ENCODE measurements at places on chromosomes 16 and 17.
A peak's percentile ranks its signal among the peaks of the same experiment; 100 is the strongest.

GRCh38 chr16:3945751-3946603, 65.5 kb upstream of the CREBBP start:
- no peak for DNase-seq

- no peak for DNase-seq
Measured at GRCh38 chr16:17994027-17994426, 342.5 kb downstream of the NPIPA8 start.

- peak; percentile 90 for DNase-seq
Measured at GRCh38 chr16:28140788-28141618, 70.8 kb downstream of the XPO6 start.

- DNase-seq: no peak
Measured at GRCh38 chr16:81158964-81159363, 62.8 kb upstream of the GCSH start.

DNA sequence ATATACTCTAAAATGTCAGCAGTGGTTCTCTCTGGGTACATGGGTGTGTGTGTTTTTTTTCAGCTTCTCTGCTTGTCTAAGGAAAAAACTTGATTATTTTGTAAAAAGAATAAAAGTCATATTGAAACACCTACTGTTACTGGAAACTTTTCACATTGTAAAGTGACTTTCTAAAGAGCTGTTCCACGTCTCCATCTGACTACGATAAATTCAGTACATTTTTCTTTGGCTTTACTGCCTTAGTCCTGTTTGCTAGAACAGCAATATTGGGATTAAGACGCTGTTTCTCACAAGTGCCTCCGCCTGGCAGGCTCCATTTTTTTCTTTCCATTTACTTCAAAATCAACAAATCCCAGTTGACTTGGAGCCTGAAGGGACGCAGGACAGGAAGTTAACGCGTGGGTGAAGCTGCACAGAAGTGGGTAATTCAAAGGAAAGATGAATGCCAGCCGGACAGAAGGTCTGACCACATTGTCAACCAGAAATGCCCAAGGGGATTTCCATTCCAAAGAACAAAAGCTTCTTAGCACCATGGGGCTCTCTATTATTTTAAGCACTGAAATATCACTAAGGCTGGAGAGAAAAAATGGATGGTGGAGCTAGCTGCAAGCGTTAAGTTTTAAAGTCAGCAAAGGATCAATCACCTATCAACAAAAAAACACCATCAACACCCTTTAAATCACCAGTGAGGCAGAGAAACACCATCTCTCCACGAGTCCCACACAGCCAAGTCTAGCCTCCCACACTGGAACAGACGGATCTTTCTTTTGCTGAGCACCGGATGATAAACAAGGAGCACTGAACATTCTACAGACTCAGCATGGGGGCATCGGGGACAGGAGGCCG, 8.4 kb downstream of the GLOD4 start:
- DNase-seq: peak; percentile 51

DNA sequence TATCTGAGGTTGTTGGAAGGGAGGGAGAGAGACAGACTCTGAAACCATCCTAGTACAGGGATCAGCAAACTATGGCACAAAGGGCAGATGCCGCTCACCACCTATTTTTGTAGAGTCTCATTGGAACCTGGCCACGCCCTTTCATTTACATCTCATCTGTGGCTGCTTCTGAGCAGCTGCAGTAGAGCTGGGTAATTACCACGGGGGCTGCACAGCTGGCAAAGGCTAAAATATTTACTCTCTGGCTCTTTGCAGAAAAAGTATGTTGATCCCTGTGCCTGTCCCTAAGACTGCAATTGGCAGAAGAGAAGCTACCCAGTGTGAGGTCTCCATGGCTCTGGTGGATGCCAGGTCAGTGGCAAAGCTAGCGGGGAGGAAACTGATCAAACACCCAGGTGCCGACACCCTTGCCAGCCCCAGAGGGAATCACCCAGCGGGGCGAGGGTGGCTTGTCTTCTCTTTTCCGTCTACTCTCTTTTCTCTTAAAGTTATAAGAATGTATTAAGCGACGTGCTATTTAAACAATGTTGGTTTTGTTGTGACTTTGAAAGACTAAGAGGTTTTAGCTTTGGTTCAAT, 14.0 kb downstream of the CEP295NL start:
- no peak for DNase-seq

DNA sequence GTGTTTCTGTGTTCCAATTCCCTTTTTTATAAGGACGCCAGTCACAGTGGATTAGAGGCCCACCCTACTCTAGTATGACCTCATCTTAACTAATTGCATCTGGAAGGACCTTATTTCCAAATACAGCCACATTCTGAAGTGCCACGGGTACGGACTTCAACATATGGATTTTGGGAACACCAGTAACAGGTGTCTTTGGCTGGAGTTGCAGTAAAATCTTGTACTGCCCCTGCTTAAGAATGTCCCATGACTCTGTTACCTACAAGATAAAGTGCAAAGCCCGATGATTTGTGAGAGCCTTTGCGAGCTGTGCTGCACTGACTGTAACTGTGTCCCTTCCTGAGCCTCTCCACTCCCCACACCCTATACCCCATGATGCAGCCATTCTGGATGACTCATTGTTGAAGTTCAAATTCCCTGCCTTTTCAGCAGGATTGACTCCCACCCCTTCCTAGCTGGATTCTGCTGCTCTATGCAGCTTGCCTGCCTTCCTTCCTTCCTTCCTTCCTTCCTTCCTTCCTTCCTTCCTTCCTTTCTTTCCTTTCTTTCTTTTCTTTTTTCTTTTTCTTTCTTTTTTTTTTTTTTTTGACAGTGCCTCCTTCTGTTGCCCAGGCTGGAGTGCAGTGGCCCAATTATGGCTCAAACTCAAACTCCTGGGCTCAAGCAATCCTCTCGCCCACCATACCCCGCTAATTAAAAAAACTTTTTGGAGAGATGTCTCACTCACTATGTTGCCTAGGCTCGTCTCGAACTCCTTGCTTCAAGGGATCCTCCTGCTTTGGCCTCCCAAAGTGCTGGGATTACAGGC, 2.1 kb downstream of the HCRT start:
- no peak for DNase-seq

DNA sequence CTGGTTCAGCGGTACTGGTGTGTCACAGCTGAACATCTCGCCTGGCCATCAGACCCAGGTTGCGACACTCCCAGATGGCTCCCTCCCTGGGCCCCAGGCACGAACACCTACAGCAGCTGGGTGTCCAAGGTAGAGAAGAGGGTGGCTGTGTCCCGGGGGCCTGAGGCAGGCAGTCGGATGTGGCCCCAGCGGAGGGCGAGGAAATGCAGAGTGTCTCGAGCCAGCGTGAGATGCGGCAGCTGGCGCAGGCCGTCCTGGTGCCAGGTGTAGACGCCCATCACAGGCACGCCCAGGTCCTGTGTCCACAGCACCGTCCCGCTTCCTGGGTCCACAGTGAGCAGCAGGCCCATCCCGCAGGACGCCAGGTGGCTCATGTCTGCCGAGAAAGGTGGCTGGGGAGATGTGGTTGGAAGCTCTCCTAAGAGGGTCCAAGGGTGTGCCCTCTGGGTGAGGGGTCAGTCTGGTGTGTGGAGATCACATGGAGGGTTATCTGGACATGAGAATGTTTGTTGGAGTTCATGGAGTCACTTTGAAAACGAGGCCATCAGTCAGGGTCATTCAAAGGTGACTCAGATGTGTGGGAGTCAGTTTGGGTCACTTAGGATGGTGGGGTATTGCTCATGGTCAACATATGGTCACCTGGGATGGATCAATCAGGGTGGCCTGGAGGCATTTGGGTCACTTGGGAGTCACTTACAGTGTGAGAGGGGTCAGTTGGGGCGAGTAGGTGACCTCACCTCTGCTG, 8.1 kb downstream of the ERN2 start:
- DNase-seq: no peak

DNA sequence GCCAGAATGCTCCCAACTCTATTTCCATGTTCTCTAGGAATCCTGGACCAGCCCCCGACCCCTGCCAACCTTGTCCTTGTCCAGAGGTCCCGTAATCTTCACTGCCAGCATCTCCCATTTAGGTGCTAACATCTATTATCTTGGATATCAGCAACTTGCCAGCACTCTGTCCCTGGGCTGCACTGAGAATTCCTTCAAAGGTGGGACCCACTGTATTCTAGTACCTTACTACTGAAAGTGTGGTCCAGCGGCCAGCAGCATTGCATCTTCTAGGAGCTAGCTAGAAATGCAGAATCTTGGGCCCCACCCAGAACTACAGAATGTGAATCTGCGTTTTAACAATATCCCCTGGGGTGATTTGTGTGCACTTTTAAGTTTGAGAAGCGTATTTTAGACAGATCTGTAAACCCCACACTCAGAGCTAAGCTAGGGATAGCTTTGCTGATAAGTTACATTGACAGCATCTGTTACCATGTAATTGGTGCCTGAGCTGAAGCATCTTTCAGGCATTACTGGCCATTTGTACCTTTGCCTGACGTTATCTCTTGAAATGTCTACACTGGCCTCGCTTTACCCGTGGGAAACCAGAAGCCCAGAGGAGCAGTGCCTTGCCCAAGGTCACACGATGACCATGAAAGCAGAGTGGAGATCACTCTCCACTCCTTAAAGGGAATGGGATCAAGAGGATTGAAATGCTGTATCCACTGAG, 8.3 kb downstream of the ABAT start:
- no peak for DNase-seq

DNA sequence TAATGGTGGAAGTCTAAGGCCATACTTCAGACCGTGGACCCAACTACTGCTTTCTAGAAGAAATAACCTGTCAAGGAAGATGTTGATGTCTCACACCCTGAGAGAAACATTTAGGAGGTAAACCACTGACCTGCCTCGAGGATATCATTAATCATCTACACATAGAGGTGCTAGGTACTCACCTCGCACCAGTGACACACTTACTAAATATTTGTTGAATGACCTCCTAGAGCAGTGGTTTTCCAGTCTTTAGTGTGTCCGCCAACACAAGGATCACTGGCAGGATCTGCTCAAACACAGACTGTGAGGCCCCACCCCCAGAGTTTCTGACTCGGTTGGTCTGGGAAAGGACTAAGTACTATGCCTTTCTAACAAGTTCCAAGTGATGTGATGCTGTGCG, 197.4 kb upstream of the CACNG5 start:
- DNase-seq: no peak

- DNase-seq: no peak
Measured at GRCh38 chr16:19001788-19002187, 18.1 kb downstream of the TMC7 start.

DNA sequence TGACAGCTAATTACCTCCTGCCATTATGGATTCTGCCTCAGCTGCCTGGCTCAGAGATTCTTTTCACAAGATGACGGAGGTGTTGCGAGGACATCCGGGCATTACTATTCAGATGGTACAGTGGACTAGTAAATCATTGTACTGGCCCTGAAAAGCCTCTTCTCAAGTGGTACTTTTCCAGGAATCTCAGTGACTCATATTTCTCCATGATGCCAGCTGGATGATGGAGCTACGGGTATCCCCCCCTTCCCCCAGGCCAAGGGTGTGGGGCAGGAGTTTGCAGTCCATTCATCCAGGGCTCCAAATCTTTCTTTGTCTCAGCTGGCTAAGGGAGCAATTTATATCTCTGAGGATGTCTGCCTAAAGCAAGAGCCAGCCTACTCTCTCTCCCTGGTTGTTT, 107.7 kb upstream of the GPR139 start:
- no peak for DNase-seq

DNA sequence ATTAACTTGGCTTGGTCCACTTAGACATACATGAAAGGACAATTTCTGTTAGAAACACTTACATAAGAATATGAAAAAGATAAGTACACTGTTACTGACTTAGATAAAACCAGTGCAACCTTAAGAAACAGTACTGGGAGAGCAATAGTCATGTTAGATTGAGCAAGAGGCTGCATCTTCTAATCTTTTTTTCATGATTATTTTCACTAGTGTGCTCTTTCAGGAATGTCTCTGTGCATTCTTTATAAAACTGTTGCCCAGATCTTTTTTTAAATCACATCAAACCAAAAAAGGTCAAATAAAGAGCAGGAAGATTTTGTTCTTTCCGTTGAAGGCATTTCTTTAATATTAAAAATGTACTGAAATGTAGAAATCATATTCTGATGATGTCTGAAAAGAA, 100.7 kb upstream of the AXIN2 start:
- DNase-seq: no peak

DNA sequence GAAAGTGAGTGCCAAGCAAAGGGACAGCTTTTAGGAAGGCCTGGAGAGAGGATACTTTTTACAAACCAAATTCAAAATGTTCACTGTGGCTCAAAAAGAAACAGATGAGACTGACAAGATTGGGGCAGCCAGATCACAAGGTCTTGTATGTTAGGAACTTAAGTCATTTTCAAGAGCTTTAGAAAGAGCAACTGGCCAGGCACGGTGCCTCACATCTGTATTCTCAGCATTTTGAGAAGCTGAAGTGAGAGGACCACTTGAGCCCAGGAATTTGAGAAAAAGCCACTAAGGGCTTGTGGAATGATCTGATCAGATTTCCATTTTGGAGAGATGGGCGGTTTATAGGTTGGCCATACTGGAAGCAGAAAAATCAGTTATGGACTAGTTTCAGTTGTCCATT, 17.2 kb downstream of the SPAG9 start:
- DNase-seq: no peak

DNA sequence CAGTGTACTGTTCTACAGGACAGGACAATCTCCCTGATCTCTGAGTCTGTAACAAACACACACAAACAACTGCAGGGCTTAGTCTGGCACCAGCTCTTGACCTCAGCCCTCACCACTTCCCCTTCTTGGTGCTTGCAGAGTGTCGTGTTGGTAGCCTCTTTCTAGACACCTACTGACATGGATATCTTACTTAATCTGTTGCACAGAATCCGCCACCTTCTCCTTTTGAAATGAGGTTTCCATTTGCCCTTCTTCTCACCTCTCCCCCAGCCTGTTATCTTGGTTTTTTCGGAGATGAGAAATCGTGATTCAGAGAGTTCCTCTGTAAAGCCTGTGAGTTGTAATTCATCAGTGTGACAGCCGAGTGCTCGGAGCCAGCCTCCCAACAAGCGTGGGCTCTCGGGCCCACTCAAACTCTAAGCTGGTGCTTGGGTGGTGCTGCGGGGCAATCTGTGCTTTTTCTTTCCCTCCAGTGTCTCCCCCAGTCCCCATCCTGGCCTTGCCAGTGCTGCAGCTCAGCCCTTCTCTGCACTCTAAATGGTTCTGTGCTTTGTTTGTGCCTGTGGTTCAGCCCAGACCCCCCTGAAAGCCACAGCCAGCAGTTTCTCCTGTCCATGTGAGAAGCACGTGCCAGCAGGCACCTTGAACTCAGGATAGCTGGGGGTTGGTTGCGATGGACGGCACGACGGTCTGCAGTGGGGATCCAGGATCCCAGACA, 28.1 kb downstream of the KIAA0513 start:
- peak; percentile 92 for DNase-seq

DNA sequence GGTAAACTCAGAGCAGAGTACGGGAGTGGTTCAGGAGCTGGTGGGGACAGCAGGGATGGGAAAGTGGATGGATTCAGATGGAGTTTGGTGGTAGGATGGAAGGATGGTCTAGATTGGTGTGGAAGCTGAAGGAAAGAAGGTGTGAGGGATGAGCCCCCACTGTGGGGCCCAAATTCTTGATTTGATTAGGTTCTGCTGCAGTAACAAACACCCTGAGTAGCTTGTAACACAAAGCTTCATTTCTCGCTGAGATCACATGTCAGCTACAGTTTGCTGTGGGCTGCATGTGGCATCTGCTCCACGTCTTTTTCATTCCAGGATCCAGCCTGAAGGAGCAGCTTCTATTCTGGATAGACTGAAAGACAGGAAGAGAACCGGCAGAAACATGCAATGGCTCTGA, 143.8 kb downstream of the IRX3 start:
- no peak for DNase-seq

- DNase-seq: no peak
Measured at GRCh38 chr16:84226026-84226425, 13.8 kb downstream of the KCNG4 start.

GRCh38 chr17:29560316-29560715, 6.5 kb downstream of the ABHD15 start:
- no peak for DNase-seq

Measured in GM12878 (cell line).